Naive thymus-derived CD8-positive, alpha-beta T cell (primary cell): ENCODE measurements at places on chromosomes 3 and 15. TPM values are rescaled to one million over a fixed set of nuclear protein-coding genes. Genes with fewer than 3 reads are reported as not detected.

The ABHD2 gene
- polyA plus RNA-seq: 15.0 TPM

DNA sequence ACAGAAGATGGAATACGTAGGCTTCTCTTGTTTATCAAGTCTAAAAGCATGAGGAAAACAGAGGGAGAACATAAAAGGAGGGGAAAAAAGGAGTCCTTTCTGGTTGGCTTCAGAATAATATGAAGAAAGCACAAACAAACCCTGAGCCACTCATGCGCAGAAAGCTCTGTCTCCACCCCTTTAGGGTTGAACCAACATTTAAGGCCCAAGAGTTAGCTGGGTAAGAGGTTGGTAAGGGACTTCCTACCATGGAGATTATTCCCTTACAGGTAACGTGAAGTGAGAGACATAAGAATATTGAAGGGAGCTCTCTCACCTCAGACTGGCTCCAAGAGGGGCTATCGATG, 145.3 kb downstream of the RORA start:
- DNase-seq: no peak

GRCh38 chr3:15368561-15369135, 36.3 kb upstream of the SH3BP5 start:
- no peak for DNase-seq

DNA sequence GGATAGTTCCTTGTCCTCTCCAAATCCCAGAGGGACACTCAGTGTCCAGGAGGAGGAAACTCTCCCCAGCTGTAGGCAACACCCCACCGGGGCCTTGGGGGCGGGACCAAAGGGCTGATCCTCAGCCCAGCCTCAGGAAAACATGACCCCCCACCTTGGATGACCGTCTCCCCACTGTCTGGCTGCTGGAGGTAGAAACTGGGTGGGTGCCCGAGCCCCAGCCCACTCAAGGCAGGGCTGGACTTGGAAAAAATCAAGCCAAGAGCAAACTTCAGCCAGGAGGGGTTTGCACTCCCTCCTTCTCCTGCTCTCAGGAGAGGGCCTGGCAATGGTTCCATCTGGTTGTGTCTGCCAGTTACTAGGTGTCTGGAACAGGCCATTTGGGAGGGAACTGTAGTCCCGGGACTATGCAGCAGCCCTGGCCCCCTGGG, 3.6 kb upstream of the RASL12 start:
- no peak for DNase-seq
